ENCODE measurements at places on chromosomes 7 and 10. TPM values are rescaled to one million over a fixed set of nuclear protein-coding genes. Genes with fewer than 3 reads are reported as not detected.

CDC14C gene
- not detected for total RNA-seq

TEX47 gene
- not detected for total RNA-seq

C7orf57 gene
- total RNA-seq = 0.18 TPM

DNAJB9 gene
- total RNA-seq = 13.5 TPM

HOXA9 gene
- 17.9 TPM for total RNA-seq

GFRA1 gene
- total RNA-seq = 0.18 TPM

TUBAL3 gene
- not detected for total RNA-seq

FRAT1 gene
- 1.9 TPM for total RNA-seq

NME8 gene
- total RNA-seq = not detected

IRF5 gene
- not detected for total RNA-seq

STEAP4 gene
- total RNA-seq = under 0.01 TPM

ZNF488 gene
- not detected for total RNA-seq

NPY gene
- total RNA-seq = not detected

MGAM2 gene
- total RNA-seq = not detected

MSS51 gene
- 1.6 TPM for total RNA-seq

PTPN20 gene
- 0.35 TPM for total RNA-seq

URGCP gene
- total RNA-seq = 22.7 TPM

CFAP58 gene
- not detected for total RNA-seq

NPC1L1 gene
- total RNA-seq = not detected

DYNC1I1 gene
- 0.71 TPM for total RNA-seq

PNLIPRP3 gene
- total RNA-seq = not detected

TMEM236 gene
- not detected for total RNA-seq

PKD1L1 gene
- 0.18 TPM for total RNA-seq

ZPBP gene
- total RNA-seq = not detected

CHAT gene
- total RNA-seq = not detected
